ENCODE measurements at places on chromosomes 7 and 10. TPM values are rescaled to one million over a fixed set of nuclear protein-coding genes. Genes with fewer than 3 reads are reported as not detected.

The ZNF485 gene
- total RNA-seq = 1.6 TPM

The CRTAC1 gene
- total RNA-seq = 1.4 TPM

The ADAM22 gene
- total RNA-seq = 0.33 TPM

The NEUROD6 gene
- not detected for total RNA-seq

The APBB1IP gene
- 5.9 TPM for total RNA-seq

The OR9A2 gene
- not detected for total RNA-seq

The PDE6C gene
- not detected for total RNA-seq

The LLCFC1 gene
- total RNA-seq = not detected

The DYDC2 gene
- total RNA-seq = not detected

The SFMBT2 gene
- 9.7 TPM for total RNA-seq

The CHN2 gene
- total RNA-seq = 0.38 TPM

The HKDC1 gene
- 11.8 TPM for total RNA-seq

The CFAP69 gene
- total RNA-seq = 1.7 TPM

The POP7 gene
- 89.5 TPM for total RNA-seq

The EBF3 gene
- total RNA-seq = 0.10 TPM

The MALRD1 gene
- not detected for total RNA-seq

The ZFYVE27 gene
- 22.9 TPM for total RNA-seq

The FGFR2 gene
- 0.43 TPM for total RNA-seq

The RBAK gene
- total RNA-seq = 5.6 TPM

The BLNK gene
- not detected for total RNA-seq

The RAB18 gene
- total RNA-seq = 87.8 TPM

The SLC26A4 gene
- 0.10 TPM for total RNA-seq

The NUTM2B gene
- total RNA-seq = 0.36 TPM

The PPP1R9A gene
- 4.0 TPM for total RNA-seq

The RADIL gene
- total RNA-seq = 2.7 TPM

The GIMAP7 gene
- not detected for total RNA-seq
